ENCODE measurements at places on chromosomes 2 and 18. TPM values are rescaled to one million over a fixed set of nuclear protein-coding genes. Genes with fewer than 3 reads are reported as not detected.

DNA sequence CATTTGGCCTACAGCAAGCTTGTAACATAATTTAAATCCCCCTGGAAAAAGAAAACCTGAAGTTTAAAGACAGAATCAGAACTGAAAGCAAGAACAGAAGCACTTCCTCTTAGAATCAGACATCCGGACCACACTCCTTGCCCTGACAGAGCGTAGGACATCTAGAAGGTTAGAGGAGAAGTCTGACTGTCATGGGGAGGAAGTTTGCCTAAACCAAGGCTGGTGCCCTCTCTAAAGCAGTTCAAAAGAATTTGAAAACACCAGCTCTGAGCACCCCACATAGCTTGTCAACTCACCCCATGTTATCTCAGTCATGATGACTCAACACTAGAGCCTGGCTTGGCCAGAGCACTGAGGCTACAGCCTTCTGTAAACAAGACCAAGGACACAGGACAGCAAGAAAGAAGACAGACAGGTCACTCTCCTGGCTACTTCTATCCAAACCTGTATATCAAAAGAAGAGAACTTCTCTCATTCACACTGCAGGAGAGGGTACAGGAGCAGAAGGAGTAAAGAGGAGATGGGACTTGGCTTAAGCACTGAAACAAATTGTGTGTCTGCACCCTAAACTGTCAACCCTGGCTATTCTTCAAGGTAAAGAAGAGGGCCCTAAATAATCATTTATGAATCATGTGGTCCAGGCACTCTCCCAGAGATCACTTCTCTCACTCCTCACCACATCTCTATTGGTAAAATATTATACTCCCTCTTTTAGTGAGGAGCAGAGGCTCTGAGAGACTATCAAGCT is 198.6 kb downstream of the MEMO1 start:
- peak; percentile 31 for DNase-seq

DNA sequence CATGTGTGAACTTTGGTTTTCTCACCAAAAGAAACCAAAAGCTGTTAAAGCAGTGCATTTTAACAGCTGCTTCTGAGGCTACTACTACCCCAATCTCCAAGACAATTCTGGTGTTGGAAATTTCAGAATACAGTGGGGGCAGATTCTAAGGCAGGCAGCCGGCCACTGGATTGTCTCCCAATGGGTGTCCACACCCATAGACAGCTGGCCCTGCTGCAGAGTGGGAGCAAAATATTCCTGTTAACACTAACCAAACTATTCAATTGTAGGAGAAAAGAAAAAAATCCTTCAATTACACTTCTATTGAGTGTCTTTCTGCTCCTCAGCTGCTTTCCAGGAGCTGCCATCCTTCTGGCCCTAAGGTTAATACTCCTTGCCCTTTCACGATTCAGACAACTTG is 223.7 kb downstream of the ALK start:
- no peak for DNase-seq

The UCN gene
- total RNA-seq = 1.8 TPM

The LBX2 gene
- 0.52 TPM for total RNA-seq
